GM19239 (cell line): ENCODE measurements at places on chromosomes 4 and X.

- no peak for DNase-seq
Observed at GRCh38 chr4:186699881-186700397, 23.7 kb downstream of the FAT1 start.

DNA sequence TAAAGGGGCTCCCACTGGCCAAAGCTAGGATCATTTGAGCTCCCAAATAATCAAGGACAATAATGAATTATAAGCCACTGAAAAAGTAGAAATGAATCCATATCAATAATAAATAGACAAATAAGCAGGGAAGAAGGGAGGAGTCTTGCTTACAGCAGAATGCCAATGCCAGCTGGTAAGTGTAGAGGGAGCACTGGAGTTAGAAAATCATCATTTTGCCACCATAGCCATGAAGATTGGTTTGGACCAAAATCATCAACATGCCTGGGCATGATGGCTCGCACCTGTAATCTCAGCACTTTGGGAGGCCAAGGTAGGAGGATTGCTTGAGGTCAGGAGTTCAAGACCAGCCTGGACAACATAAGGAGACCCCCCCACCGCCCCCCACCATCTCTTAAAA is 20.4 kb upstream of the SH3KBP1 start:
- no peak for DNase-seq

DNA sequence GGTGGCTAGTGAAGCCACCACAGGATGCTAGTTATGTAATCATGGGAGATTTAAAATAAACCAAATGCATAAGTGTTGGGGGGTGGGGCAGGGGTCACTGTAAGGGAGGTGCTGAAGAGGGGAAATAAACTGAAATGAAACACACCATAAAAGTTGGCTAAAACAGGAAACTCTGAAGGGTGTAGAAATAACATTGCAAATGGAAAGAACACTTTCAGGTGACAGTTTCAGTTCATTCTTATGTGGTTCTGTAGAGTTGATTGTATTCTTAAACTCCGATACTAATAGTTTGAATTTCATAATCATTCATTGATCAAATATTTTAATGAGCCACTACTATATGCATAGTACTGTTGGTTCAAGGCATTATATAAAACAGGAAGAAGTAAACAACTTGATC is 80.1 kb downstream of the HDAC8 start:
- DNase-seq: no peak

GRCh38 chr4:25246680-25247611 is 13.1 kb downstream of the PI4K2B start:
- DNase-seq: no peak

- no peak for DNase-seq
Observed at GRCh38 chr4:78683352-78683751, 92.8 kb upstream of the BMP2K start.

DNA sequence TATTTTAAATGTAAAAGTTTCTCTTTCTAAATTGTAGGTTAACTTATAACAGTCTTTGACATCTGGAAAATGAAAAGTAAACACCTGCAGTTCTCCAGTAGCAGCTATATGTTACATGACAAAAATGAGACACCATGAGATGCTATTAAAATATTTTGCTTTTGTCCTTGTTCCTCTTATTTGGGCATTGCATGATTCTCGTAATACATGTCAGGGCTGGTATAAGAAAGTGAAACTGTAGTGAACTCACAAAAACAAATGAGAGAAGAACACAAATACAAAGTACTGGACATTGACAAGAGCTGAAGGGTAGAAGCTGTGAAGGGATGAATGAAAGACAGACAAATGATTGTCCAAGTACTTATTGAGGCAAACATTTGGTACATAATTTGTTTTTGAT is 9.0 kb downstream of the GK2 start:
- no peak for DNase-seq

DNA sequence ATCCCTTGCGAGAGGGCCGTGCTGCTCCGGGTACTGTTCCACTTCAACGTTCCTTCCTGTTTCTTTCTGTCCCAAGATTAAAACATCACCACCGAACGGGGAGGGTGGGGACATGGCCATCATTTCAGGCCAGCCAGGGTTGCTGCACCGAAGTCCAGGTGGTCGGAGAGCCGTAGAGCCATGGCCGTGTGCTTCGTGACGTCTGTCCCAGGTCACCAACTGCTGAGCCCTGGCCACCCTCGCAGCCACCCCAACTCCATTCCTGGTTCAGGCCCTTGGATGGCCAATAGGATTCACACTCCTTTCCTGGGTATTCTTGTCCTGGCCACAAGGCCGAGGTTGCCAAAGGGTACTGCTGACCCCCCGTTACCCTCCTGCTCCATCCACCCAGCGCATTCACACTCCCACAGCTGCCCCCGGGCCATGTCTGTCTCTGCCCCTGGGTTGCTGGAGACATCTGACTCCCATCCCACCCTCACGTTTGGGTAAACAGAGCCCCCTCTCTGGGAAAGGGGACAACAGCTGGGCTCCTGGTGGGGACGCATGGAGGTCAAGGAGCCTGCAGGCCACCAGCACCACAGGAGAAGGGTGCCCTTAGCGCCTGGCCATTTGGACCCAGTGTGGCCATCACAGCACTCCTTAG is 103.2 kb downstream of the HMX1 start:
- DNase-seq: no peak

- DNase-seq: no peak
Observed at GRCh38 chr4:52036886-52037530, 1.1 kb downstream of the SGCB start.

DNA sequence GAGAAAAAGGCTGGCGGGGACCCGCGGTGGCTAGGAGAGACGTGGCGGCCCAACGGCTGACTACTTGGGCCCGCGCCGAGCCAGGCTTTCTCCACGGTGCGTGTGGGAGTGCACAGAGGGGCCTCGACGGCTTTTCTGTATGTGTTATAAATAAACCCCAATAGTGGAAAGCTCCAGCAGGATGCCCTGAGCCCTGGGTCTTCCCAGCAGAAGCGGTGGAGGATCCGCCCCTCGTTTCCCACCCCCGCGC is 268 bp upstream of the PRRG1 start:
- DNase-seq: no peak

DNA sequence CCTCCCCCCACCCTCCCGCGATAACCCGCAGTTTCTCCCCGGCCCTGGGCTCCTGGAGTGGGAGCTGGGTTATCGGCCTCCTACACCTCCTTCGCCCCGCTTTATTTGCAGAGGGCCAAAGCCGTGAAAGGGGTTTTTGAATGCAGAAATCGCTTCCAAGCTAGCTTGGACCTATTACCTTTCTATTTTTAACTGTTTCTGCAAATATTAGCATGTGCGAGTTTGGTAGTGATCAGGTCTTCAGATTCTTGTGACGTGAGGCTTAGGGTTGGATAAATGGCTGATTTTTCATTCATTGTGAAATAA is 1.3 kb downstream of the USP9X start:
- no peak for DNase-seq

GRCh38 chrX:130869239-130869638 is 33.8 kb downstream of the ENOX2 start:
- DNase-seq: no peak

GRCh38 chr4:148850257-148850995 is 408.2 kb upstream of the NR3C2 start:
- no peak for DNase-seq

DNA sequence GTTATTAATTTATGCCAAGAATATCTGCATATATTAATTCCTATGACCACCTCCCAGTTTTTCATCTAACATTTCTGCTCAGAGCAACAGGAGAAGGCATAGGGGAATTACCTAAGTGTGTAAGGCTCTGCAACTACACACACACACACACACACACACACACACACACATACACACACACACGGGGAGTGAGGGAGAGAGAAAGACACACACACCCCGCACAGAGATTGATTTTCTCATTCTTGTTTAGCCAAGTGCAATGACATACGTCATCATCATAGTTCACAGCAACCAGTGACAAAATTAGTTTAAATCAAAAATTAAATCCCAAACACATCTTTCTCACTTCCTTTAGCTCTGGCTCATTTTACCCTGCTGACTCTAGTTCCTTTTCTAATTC is 203.1 kb downstream of the RBMX2 start:
- DNase-seq: no peak

GRCh38 chr4:159296061-159296460 is 193.2 kb downstream of the RAPGEF2 start:
- no peak for DNase-seq

GRCh38 chrX:72536542-72536941 is 36.1 kb downstream of the HDAC8 start:
- no peak for DNase-seq

- DNase-seq: no peak
Observed at GRCh38 chr4:98905839-98906238, 23.1 kb downstream of the EIF4E start.

GRCh38 chr4:20538905-20539304 is 161.4 kb upstream of the PACRGL start:
- DNase-seq: no peak

GRCh38 chr4:38132843-38133662 is 172.9 kb downstream of the PTTG2 start:
- no peak for DNase-seq
